ENCODE measurements at places on chromosomes 13 and 19.

DNA sequence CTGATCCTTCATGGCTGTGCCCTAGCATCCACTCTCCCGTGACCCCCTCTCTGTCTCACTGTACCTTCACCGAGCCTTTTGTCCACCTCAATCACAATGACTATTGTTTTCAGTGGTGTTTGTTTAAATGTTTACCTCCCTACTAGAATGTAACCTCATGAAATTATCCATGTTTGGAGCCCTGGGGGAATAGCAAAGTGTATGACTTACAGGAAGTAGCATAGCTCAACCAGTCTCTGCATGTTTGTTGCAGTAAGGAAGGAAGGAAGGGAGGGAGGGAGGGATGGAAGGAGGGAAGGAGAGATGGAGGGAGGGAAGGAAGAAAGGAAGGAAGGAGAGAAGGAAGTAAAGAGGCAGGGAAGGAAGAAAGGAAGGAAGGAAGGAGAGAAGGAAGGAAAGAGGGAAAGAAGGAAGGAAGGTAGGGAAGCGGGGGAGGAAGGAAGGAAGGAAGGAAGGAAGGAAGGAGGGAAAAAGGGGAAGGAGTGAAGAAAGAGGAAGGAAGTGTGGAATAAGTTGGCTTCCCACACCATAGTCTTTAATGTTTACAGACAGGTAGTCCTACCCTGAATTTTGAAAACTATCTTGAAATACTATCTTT is 421.4 kb downstream of the COG6 start:
- no peak for DNase-seq

DNA sequence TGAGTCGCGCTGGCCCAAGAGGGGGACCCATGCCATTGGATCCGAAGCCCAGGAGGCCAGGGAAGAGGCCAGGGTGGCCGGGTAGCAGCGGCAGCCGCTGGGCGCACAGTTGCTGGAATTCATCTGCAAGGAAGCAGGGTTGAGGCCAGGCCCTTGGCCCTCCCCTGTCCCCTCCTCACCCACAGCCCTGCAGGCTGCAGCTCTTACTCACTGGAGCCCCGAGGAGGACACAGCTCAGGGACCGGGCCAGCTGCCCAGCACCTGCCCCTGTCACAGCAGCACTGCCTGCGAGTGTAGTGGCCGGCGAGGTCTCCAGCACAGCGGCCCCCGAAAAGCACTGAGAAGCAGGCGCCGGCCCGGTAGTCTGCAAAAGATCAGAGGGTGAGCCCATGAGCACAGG is 11.2 kb downstream of the FBN3 start:
- no peak for DNase-seq

- DNase-seq = no peak
Measured at GRCh38 chr13:113917096-113917495, 53.2 kb upstream of the GAS6 start.

DNA sequence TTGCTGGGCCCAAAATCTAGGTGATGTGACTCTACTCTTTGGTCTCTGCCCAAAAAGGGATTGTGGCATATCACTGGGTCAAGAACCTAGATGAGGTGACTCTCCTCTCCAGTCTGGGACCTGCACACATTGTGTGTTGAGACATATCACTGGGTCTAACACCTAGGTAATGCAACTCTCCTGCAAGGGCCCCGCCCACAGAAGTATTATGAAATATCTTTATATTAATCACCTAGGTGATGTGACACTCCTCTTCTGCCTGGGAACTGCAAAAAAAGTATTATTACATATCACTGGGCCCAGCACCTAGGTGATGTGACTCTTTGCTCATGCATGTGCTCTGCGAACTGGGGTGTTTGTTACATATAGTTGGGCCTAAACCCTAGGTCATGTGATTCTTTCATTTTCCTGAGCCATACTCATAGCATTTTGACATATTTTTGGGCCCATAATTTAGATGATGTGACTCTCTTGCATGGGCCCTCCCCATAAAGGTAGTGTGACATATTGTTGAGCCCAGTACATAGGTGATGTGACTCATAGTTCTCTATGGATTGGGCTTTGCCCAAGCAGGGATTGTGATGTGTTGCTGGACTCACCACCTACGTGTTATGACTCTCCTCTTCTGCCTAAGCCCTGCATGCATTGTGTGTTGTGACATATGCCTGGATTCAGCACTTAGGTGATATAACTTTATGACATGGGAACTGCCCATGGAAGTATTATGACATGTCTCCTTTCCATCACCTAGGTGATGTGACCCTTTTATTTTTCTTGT is 11.2 kb upstream of the ZNF681 start:
- DNase-seq = no peak

- no peak for DNase-seq
Measured at GRCh38 chr13:24183741-24184182, 23.2 kb downstream of the SPATA13 start.

DNA sequence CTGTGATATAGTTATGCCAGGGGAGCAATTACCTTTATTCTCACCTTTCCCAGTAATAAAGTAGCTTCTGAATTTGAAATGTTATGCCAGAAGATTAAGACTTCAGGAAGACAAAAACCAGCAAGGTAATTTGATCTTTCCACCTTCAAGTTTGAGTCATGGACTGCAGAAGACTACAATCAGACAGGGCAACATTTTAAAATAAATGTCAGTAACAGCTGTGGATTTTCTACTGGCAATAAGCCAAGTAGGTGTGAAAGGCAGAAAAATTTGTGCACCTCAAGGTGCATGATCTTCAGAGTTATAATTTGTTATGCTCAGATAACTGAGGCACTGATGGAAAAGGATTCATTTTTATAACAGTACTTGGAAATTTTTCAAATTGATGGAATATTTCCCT is 54.9 kb downstream of the SLITRK1 start:
- DNase-seq = no peak

GRCh38 chr13:69551193-69551592 is 556.4 kb upstream of the ATXN8OS start:
- DNase-seq = no peak

GRCh38 chr19:23203841-23204344 is 46.3 kb downstream of the ZNF724 start:
- DNase-seq = no peak

DNA sequence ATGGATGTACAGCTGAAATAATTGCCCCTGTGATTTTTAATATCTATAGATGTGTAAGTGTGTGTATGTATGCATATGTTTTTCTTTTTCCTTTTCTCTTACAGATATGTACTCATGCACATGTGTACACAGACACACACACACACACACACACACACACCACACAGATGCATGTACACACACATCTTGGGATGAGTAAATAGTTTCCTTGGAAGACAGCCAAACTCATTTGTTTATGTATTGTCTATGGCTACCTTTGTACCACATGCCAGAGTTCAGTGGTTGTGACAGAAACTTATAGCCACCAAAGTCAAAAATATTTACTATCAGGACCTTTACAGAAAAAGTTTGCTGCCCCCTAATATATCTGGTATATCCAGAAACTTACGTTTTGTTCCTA is 192.6 kb downstream of the MAB21L1 start:
- no peak for DNase-seq

DNA sequence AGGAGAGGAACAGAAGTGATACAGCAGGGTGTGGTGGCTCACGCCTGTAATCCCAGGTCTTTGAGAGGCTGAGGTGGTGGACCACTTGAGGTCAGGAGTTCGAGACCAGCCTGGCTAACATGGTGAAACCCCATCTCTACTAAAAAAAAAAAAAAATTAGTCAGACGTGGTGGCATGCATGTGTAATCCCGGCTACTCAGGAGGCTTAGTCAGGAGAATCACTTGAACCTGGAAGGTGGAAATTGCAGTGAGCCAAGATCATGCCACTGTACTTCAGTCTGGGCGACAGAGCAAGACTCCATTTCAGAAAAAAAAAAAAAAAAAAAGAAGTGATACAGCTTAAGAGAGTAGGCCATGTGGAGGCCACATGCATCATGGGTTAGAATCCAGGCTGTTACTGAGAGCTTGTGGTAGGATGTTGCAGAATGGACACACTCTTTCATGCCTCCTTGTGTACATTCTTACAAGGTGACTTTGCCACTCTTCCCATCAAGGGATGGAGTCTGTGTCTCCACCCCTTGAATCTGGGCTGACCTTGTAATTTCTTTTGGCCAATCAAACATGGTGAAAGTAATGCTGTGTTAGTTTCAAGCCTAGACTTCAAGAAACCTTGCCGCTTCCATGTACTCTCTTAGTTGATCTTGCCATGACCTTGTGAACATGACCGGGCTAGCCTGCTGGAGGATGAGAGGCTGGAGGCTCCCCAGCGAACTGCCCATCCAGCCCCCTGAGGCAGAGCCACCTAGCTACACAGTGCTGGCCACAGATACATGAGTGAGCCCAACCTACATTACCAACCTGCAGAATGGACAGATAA is 12.3 kb downstream of the FAM187B start:
- no peak for DNase-seq

- no peak for DNase-seq
Measured at GRCh38 chr19:20999731-21000352, 20.6 kb upstream of the ZNF430 start.

- DNase-seq = no peak
Measured at GRCh38 chr19:18153556-18154134, 682 bp downstream of the PIK3R2 start.

- no peak for DNase-seq
Measured at GRCh38 chr13:107568181-107568580, 647.2 kb downstream of the LIG4 start.

GRCh38 chr13:73440296-73440895 is 381.6 kb downstream of the KLF5 start:
- DNase-seq = no peak

DNA sequence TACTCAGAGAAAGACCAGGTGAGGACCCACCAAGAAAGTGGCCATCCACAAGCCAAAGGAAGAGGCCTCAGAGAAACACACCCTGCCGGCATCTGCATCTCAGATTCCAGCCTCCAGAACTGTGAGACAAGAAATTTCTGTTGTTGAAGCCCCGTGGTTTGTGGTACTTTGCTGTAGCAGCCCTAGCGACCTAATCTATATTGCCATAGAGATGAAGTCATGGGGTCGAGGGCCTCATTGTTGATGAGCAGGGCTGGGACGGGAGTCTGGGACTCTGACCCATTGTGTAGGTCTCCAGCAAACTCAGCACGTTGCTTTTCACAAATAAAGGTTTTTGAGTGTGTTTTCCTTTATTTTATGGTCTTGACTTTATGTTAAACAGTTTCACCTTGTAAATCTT is 174.9 kb downstream of the TNFSF13B start:
- no peak for DNase-seq

GRCh38 chr19:19775891-19776205 is 42.9 kb upstream of the ZNF14 start:
- DNase-seq = no peak

- peak; percentile 11 for DNase-seq
Measured at GRCh38 chr13:87302931-87303330, 368.2 kb upstream of the SLITRK5 start.

DNA sequence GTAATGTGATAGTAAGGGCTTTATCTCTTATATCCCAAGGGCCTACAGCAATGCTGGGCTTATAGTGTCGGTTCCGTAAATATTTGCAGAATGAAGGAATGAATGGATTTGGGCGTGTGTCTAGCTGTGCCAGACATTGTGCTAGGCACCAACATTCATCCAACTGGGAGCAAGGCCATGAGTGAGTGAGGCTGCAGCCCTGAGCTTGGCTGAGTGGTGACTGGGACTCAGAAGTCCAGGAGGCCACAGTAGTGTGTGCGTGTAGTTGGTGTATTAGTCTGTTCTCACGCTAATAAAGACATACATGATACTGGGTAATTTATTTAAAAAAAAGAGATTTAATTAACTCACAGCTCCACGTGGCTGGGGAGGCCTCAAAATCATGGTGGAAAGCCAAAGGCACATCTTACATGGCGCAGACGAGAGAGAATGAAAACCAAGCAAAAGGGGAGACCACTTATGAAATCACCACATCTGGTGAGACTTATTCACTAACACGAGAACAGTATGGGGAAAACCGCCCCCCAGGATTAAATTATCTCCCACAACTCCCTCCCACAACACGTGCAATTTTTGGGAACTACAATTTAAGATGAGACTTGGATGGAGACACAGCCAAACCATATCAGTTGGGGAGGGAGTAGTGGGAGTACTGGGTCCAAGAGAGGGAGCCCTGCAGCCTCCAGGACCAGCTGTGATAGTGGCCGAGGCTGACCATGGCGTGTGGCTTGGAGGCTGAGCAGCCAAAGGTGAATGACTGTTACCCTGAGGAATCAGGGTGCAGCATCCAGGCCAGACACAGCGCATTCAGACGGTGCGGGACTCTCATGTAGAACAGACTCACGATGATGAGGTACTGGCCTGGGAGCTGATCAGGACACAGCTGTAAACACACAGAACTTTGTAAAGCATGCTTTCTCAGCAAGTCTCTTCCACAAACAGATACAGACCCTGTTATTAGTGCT is 104.6 kb downstream of the TEX26 start:
- DNase-seq = no peak

GRCh38 chr19:47172666-47173455 is 42.2 kb downstream of the SAE1 start:
- DNase-seq = no peak

- DNase-seq = no peak
Measured at GRCh38 chr19:35395382-35396199, 24.7 kb downstream of the GPR42 start.

GRCh38 chr19:30123611-30124010 is 181.6 kb downstream of the URI1 start:
- DNase-seq = no peak

- no peak for DNase-seq
Measured at GRCh38 chr13:36710396-36710795, 36.6 kb downstream of the SERTM1 start.

DNA sequence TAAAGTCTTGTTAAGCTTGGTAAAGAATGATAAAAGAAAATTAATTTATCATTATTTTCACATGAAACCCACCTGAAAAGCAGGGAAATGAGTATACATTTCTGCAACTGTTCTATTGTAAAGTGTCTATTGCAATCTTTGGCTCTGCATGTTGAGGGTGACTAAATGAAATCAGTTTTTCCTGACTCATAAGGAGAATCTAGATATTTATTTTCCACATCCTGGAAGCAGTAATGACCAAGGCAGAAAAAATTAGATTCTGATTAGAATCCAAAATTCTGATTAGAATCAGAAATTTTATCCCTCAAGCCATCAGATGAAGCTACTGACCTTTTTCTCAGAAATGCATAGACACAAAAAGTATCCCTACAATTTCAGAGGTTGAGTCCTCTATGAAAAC is 178.4 kb downstream of the MYO16 start:
- DNase-seq = no peak

DNA sequence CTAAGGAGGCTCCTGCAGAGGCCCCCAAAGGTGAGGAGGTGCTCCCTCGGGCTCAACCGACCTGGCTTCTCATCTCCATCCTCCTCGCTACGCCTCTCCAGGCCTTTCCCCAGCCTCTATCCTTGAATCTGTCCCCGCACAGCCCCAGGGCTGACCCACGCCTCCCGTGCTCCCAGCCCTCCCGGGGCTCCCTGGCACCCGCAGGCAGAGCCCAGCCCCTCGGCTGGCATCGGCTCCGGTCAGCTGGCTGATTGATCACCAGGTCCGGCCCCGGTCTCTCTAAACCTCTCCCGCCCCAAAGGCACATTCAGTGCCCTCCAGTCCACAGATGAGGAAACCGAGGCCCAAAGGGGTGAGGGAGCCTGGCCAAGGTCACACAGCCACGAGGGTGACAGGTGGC is 2.5 kb downstream of the MYBPC2 start:
- DNase-seq = no peak

GRCh38 chr19:4065430-4066175 is 1.1 kb downstream of the ZBTB7A start:
- peak; percentile 87 for DNase-seq
